ENCODE measurements at places on chromosomes 3 and 15.
A peak's percentile ranks its signal among the peaks of the same experiment; 100 is the strongest.

DNA sequence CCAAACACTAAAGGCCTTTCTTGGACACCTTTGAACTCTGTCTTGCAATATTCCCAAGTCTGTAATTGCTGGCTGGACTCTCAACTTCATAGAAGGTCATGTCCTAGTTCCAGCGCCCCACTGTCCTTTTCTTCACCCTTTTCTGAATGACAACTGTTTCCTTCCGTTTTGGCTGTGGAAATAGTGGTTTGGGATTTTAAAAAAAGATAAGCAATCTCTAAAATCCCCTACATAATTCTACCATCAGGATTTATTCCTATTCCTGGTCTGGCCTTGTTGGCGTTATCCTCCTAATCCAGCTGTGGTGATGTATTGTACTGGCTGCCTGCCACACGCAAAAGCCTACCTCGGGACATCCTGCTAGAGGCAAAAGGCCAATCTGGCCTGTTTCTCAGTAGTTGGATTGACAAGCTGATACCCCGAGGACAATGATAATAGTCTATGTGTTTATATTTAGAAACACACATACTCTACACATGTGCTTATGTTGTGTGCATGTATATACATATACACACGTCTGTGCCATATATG is 440.3 kb upstream of the DPH6 start:
- no peak for DNase-seq

DNA sequence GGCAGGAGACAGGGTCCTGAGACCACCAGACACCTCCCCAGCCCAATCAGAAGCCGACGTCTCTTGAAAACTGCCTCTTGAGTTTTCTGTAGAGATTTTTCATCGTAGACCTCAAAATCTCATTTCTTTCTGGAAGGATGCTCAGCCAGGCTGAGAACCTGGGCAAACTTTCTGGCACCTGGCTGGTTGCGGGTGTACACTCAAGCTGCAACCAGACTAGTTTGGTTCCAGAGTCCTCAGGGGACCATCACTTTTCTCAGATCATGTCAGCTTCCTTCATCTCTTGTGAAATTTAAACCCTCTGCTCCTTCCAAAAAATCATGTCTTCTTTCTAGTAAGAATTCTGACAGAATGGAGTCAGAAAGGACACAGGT is 45.1 kb downstream of the CMTM7 start:
- no peak for DNase-seq

GRCh38 chr3:101128001-101128400 is 134.8 kb upstream of the ABI3BP start:
- no peak for DNase-seq

DNA sequence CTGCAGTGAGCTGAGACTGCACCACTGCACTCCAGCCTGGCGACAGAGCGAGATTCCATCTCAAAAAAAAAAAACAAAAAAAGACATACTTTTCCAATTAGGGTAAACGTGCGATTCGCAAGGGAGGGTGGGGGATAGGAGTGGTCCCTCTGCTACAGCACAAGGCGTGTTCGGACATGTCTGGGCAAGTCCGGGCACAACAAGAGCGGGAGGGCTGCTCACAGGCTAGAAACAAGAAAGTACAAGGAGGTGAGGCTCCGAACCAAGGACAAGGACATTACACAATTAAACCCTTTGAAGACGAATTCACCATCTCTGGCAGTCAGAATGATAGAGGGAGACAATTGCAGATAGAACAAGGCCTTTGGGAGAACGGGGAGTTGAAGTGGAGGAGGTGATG is 32.2 kb upstream of the BCL2A1 start:
- peak; percentile 8 for DNase-seq

DNA sequence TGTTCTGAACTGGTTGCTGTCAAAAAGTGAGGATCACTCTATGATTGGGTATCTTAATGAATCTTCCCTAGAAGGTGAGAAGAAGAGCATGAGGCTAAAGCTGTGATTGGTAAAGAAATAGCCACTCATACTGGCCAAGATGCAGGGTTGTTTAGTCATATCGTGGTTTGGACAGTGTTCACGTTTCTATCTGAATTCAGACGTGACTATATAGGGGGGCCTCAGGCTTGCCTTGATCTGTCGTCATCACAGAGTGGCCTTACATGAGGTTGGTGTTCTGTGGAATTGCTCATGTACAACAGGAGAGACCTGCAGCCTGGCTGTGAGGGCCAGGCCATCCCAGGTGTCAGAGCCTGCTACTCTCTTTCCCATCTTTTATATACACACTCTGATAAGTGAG is 12.4 kb downstream of the RTP2 start:
- no peak for DNase-seq

DNA sequence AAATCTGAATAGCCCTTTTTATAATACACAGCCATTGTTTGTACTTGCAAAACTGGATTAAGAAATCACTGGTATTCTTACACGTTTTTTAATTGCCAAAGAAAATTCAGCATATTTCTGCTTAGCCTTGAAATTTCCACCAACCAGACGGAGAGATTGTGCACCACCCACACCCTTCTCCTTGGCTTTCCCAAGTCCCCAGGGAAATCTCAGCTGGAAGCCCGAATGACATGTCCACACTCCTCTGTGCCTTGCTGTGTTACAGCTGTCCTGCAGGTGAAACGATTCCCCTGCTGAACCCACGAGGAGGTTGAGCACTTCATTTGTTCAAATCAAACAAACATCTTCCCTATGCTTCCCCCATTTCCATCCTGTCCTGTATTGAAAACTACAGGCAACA is 49.6 kb upstream of the PPARG start:
- peak; percentile 35 for DNase-seq

DNA sequence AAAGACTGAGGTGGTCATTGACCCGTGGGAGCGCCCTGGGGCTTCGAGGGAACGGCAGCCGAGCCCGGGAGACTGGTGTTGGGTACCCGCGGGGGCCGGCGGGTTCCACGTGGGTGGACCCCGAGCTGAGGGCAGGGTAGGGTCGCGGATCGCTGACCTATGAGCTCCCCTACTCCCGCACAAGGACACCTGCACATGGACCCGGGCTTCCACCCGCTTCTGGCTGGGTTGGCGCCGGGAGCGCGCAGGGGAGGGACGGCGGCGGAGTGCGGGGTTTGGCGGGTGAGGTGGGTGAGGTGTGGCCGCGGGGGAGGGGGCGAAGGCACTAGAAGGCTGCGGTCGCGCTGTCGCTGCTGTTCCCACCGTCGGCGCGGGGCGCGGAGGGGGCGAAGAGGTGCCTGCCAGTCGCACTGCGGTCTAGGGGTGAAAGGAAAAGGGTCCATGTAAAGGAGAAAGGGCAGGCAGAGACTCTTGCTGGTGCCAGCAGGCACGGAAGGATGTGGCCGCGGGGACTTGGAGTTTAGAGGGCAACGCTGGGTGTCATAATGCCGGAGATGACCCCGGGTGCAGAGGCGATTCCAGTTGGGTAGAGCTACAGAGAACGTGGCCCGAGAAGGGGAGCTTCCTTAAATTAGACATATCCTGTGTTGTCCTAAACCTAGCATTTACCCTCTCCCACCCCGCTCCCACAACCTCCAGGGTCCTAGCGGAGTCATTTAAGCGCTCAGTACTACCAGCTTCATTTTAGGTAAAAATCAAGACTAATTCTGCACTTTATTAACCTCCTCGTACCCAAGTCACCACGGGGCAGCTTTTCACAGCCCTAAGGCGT is 245.9 kb upstream of the TOPAZ1 start:
- no peak for DNase-seq

GRCh38 chr3:101229681-101230080 is 90.7 kb downstream of the IMPG2 start:
- peak; percentile 20 for DNase-seq

DNA sequence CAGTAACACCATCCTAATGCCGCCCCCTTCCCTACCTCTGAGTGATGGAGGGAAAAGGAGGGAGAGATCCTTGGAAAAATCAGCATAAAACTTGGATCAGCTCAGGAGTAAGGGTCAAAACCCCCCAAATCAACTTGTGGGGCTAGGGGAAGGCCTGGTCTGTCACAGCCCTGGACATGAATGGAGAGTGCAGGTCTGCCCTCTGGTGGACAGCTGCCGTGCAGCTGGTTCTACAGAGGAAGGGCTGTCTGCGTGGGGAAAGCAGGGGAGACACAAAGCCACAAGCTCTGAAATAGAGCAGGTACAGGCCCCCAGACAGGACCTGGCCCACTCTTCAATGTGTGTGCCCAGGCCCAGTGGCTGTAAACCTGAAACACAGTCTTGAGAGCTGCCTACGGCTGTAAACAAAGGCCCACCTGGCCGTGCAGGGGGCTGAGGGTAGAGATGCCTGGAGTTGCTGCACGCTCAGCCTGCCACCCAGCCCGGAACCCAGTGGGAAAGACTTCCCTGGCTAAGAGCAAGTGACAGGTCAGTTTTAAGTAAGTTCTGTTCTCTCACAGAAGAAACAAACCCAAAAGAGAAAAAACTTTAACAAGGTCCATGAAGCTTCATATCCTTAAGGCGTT is 16.4 kb downstream of the CLK3 start:
- peak; percentile 58 for DNase-seq

- DNase-seq = no peak
Measured at GRCh38 chr3:143067201-143067600, 52.4 kb upstream of the CHST2 start.

DNA sequence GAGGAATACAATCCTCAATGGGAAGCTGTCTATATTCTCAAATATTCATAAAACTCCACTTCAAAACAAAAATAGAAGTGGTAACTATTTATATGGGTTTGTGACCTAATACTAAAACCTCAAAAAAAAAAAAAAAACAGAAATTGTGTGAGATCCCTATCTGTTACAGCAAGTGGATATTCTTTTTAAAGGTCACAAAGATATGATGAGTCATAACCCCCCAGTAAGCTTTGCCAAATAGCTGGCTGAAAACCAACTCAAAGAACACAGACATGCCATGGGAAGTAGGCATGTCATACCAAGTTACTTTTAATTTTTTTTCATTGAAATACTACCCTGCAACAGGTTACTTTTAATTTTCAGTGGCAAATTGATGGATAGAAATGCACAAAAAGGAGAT is 62.5 kb downstream of the CBLB start:
- peak; percentile 90 for DNase-seq

All from MCF 10A (cell line).